Smooth muscle cell of the coronary artery (primary cell): ENCODE measurements at places on chromosomes 13 and 19. TPM values are rescaled to one million over a fixed set of nuclear protein-coding genes. Genes with fewer than 3 reads are reported as not detected.

The CEACAM16 gene
- total RNA-seq = 0.08 TPM in 1 of 2 replicates, not detected in the other

The C19orf67 gene
- not detected in 2 replicates for total RNA-seq

The PPM1N gene
- total RNA-seq = 0.35 and 2.6 TPM in 2 replicates

The FCER2 gene
- total RNA-seq = not detected in 2 replicates

The CCL25 gene
- total RNA-seq = not detected in 2 replicates

The IGFLR1 gene
- 0.60 and 2.1 TPM in 2 replicates for total RNA-seq

The TJP3 gene
- not detected in 2 replicates for total RNA-seq

The PHLDB3 gene
- total RNA-seq = 14.2 and 33.9 TPM in 2 replicates

The DAND5 gene
- 0.08 TPM in 1 of 2 replicates, not detected in the other for total RNA-seq

The RASA3 gene
- 27.1 and 28.4 TPM in 2 replicates for total RNA-seq

The MARCHF2 gene
- 86.8 and 95.1 TPM in 2 replicates for total RNA-seq

The PCDH9 gene
- total RNA-seq = 3.2 and 15.6 TPM in 2 replicates

The NECTIN2 gene
- total RNA-seq = 23.9 and 80.6 TPM in 2 replicates

The REXO1 gene
- total RNA-seq = 2.9 and 4.1 TPM in 2 replicates

The KLK14 gene
- total RNA-seq = not detected in 2 replicates

The NCAN gene
- under 0.01 TPM in 1 of 2 replicates, not detected in the other for total RNA-seq

The ZNF816 gene
- total RNA-seq = 8.8 and 10.9 TPM in 2 replicates

The SLAIN1 gene
- total RNA-seq = 0.30 TPM in 1 of 2 replicates, not detected in the other

The GPR18 gene
- total RNA-seq = not detected in 2 replicates

The TNNT1 gene
- 1.4 and 2.5 TPM in 2 replicates for total RNA-seq

The ERICH4 gene
- total RNA-seq = not detected in 2 replicates

The ZNF91 gene
- total RNA-seq = 7.5 and 12.6 TPM in 2 replicates

The TMPRSS9 gene
- not detected in 2 replicates for total RNA-seq

The ADGRE1 gene
- 0.08 TPM in 1 of 2 replicates, not detected in the other for total RNA-seq

The C13orf42 gene
- total RNA-seq = not detected in 2 replicates

The UBE2L5 gene
- total RNA-seq = 0.08 TPM in 1 of 2 replicates, not detected in the other

The IL4I1 gene
- total RNA-seq = 0.23 TPM in 1 of 2 replicates, not detected in the other

The ATP8A2 gene
- under 0.01 and 0.08 TPM in 2 replicates for total RNA-seq

The NTF4 gene
- total RNA-seq = 0.23 TPM in 1 of 2 replicates, not detected in the other

The LILRB1 gene
- total RNA-seq = not detected in 2 replicates

The SULT2B1 gene
- 0.12 and 0.23 TPM in 2 replicates for total RNA-seq

The SMIM44 gene
- not detected in 2 replicates for total RNA-seq

The FRY gene
- 5.4 and 11.6 TPM in 2 replicates for total RNA-seq

The ERFL gene
- total RNA-seq = under 0.01 TPM in 1 of 2 replicates, not detected in the other

The ZNF329 gene
- total RNA-seq = 9.7 and 12.7 TPM in 2 replicates

The CASP14 gene
- not detected in 2 replicates for total RNA-seq

The PRR19 gene
- 0.15 TPM in 1 of 2 replicates, not detected in the other for total RNA-seq

The BRME1 gene
- 0.12 and 0.45 TPM in 2 replicates for total RNA-seq

The BRCA2 gene
- total RNA-seq = 1.1 and 1.7 TPM in 2 replicates

The C19orf18 gene
- 0.23 TPM in 2 replicates for total RNA-seq

The ZNF90 gene
- 0.68 and 1.6 TPM in 2 replicates for total RNA-seq

The TMEM59L gene
- 0.23 and 0.98 TPM in 2 replicates for total RNA-seq

The ZNF850 gene
- total RNA-seq = 1.2 and 5.9 TPM in 2 replicates

The ANGPTL8 gene
- total RNA-seq = 0.59 TPM in 1 of 2 replicates, not detected in the other

The KLC3 gene
- total RNA-seq = 0.23 TPM in 1 of 2 replicates, not detected in the other

The LILRB2 gene
- not detected in 2 replicates for total RNA-seq

The ZFP82 gene
- 4.9 and 5.9 TPM in 2 replicates for total RNA-seq

The PRR22 gene
- 0.08 TPM in 1 of 2 replicates, not detected in the other for total RNA-seq

The ZNF600 gene
- total RNA-seq = 1.8 and 2.8 TPM in 2 replicates
